HuH-7 (cell line): ENCODE measurements at places on chromosomes 12 and 14.

DNA sequence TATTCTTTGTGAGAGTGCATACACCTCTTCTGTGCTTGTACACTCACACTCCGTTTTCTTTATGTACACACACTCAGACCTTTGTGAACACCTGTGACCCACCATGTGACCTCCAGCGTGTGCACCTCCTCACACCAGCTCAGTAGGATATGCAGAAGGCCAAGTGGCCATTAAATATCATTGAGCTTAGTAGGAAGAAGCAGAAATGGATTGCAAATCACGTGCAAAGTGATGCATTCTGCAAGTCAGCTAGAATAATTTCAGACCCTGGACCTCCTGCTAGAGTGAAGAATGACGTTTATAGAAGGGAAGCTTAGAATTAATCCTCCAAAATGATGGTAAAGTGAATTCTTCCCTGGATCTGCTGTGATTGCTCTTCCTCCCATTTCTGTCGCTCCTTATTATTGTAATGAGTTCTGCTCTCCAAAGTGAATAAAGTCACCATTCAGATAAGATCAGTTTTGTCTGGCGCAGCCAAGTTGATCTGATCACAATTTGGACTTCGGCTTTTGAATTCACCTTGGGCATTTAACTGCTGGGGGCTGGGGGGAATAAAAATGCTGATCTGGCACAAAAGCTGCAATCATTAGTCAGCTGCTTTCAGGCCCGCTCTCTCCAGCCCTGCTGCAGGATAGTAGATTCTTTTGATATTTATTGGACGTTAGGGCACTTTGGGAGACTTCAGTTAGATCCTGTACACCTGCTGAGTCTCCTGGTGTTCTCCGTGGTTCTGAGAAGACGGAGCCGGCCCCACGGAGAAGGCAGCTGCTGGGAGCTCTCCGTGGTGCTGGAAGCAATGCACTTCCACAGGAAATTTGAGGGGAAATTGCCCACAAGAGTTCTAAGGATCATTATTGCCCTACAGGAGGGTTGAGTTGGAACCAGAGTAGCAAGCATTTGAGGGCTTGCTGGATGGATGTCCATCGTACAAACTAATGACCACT lies 12.4 kb upstream of the NRXN3 start:
- DNase-seq, result no peak

GRCh38 chr12:72011374-72011773 lies 72.7 kb downstream of the TPH2 start:
- no peak for DNase-seq

DNA sequence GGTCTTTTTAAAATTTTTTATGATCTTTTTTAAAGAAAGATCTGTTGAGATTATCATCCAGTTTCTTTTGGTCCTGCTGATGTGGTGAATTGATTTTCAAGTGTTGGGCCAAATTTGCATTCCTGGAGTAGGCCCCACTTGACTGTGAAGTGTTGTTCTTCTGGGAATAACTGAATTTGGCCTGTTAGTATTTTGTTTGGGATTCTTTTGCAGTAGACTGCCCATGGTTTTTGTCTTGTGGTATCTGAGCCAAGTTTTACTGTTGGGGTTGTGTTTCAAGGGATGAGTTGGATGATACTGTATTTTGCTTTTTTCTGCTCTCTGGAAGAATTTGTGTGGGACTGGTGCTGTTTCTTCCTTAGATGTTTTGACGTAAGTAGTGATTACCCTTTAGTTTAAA lies 4.0 kb upstream of the SYCP3 start:
- DNase-seq, result no peak

DNA sequence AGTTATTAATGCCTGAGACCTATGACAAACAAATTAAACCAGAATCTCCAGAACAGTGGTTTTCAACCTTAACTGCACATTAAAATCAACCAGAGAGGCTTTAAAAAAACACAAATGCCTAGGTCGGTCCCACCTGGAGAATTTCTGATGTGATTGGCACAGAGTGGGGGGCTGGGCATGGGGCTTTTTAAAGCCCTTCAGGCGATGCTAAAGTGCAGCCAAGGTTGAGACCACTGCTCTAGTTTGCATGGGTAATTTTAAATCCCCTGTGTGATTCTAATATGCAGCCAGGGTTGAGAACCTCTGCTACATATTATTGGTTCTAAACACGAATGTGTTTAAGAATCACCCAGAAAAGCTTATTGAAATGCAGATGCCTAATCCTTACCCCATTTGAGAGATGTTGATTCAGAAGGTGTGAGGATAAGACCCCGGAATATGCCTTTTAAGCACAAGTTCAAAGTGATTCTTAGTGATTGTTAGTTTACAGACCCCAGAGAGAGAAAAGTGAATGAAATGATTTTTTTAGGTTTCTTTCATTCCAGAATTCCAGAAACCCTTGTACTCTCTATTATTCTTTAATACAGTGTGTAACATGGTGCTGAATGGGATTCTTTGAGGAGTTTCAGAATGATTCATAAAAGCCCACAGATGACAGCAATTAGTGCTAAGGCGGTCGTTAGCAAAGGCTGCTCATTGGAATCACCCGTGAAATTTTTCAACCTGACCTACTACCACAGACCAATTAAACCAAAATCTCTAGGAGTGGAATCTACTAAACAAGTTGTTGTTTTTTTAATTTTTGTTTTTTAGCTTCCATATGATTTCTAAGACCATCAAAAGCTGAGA lies 44.9 kb downstream of the LIN7A start:
- DNase-seq, result no peak

- no peak for DNase-seq
Measured at GRCh38 chr14:94867946-94868771, 98.2 kb upstream of the GSC start.

- DNase-seq, result no peak
Measured at GRCh38 chr12:78447373-78447772, 417.2 kb upstream of the SYT1 start.

GRCh38 chr12:6934110-6934509 lies 6.4 kb downstream of the ATN1 start:
- DNase-seq, result no peak

- no peak for DNase-seq
Measured at GRCh38 chr14:95659293-95659989, 26.8 kb upstream of the TCL1B start.

DNA sequence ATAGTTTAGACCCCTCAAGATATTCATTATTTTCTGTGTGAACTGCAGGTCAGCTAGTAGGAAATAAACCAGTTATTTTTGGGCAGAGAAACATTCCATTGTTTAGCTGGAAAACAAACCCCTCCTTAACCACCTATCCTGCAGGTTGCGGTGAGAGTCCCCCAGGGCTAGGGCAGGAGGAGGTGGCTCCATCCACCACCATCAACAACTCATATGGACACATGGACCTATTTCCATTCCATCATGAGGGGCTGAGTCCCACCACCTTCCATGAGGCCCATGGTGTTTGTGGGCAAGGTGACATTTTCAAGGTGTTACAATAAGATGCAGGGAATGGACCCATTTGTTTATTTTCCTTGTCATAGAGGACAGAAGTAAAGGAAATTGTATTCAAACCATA lies 160.1 kb downstream of the FOXN3 start:
- DNase-seq, result no peak

GRCh38 chr14:61350427-61351270 lies 29.3 kb downstream of the PRKCH start:
- DNase-seq, result no peak

DNA sequence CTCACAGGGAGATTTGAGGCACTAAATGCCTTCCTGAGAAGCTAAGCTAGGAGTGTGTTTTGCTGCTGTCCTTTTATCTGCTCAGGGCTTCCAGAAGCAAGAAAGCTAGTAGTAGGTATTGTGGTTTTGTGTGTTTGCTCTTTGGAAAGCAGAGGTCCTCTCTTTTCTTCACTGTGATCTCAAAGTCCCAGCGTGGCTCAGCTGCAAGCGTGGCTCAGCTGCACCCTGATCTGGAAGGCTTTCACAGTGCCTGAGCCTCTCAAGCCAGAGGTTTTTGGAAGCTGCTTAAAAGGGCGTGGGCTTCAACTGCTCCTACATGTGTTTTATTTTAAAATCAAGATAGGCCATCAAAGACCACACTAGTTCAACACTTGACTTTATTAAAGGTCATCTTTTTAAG lies 337.4 kb upstream of the RGS6 start:
- no peak for DNase-seq

GRCh38 chr12:14845350-14845750 lies 2.0 kb upstream of the ART4 start:
- peak; percentile 28 for DNase-seq

- DNase-seq, result no peak
Measured at GRCh38 chr12:88273450-88273849, 131.3 kb downstream of the TMTC3 start.

DNA sequence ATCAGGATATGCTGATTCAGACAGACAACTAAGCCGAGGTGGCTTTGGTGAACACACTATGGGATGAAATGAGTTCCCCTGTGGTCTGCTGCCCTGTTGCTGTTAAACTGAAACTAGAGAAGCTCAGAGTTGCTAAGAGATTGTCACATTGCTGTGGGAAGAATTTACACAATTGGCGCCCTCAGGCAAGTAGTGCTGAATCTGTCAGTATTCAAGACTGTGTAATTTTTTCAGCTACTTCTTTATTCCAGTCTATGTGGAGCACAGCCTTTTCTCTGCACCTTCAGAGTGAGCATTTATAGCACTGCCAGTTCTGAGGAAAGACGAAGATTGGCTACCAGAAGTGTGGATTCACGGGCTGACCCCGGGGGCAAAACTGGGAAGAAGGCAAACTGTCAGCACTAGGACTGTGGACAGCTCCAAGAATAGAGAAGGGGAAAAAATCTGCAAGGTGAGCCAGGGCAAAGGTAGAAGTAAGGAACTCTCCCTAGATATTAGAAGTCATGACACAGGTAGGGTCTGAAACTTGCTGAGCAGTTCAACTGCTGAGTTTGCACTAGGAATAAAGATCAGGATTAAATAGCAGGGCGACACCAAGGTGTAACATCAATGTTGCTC lies 218.8 kb upstream of the TMPO start:
- peak; percentile 6 for DNase-seq

- no peak for DNase-seq
Measured at GRCh38 chr12:89556976-89557375, 31.1 kb upstream of the POC1B start.

- no peak for DNase-seq
Measured at GRCh38 chr14:52329678-52330369, 15.7 kb downstream of the PTGER2 start.

DNA sequence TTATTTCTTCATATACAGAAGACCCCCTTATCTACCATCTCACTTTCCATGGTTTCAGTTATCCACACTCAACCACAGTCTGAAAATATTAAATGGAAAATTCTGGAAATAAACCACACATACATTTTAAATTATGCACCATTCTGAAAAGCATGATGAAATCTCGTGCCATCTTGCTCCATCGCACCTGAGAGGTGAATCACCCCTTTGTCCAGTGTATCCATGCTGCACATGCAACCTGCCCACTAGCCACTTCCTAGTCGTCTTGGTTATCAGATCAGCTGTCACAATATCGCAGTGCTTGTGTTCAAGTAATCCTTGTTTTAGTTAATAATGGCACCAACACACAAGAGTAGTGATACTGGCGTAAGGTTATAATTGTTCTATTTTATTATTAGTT lies 145.7 kb downstream of the C12orf42 start:
- DNase-seq, result no peak

- DNase-seq, result no peak
Measured at GRCh38 chr12:129854591-129854990, 49.2 kb downstream of the TMEM132D start.

DNA sequence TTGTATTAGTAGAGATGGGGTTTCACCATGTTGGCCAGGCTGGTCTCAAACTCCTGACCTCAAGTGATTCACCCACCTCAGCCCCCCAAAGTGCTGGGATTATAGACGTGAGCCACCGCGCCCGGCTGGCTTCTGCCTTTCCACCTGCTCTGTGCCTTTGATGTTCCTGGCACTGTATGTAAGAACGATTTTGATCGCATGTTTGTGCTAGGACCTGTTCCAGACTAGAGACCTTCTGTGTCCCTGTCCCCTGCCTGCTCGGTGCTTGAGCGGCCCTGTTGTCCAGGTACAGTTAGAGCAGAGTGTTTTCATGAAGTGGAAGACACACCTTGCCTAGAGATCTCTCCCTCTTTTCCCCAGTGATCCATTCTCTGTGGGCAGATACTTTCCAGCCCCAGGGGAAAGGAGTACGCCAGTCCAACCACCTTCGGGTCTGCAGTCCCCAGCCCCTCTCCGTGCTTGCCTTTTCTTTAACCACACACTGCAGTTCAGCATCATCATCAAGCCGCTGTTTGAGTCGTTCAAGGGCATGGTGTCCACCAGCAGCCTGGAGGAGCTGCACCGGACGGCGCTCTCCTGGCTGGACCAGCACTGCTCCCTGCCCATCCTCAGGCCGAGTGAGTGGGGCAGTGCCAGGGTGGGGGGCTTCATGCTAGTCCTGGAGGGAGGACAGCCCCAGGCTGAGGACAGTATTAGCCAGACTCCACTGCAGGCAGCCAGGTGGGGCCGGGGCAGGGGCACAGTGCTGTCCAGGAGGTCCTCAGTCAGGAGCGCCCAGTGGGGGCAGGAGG lies 33.4 kb downstream of the IL31 start:
- no peak for DNase-seq

DNA sequence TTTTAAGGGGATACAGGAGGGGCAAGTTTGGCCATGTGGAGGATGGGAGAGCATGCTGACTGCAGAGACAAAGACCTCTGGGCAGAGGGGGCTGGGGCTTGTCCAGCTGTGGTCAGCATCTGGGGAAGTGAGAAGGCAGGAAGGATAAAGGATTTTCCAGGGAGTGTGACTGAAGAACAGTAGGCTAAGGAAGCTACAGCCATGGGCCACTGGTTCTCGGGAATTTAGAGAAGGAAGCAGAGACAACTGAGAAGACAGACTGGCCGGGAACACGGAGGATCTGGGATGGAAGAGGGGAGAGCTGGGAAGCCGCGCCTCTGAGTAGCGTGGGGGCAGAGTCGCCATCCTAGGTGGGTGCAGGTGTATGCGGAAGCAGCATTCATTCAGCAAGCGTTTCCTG lies 7.0 kb upstream of the PGAM5 start:
- no peak for DNase-seq

DNA sequence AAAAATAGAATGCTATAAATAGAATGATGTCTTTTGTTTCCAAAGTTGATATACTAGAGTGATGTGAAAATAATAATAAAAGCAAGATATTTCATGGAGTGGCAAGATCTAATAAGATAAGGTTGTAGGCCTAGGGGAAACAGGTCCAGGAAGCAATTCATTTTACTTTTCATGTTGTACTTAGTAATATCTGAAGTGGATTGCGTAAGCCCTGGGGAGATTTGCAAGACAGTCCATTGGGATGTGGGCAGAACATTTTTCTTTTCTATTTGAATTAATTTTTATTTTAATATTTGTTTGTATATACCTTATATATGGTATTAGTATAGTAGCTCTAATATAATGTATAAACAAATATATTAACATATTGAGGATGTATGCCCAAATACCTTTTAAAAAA lies 7.5 kb downstream of the NUBPL start:
- no peak for DNase-seq

DNA sequence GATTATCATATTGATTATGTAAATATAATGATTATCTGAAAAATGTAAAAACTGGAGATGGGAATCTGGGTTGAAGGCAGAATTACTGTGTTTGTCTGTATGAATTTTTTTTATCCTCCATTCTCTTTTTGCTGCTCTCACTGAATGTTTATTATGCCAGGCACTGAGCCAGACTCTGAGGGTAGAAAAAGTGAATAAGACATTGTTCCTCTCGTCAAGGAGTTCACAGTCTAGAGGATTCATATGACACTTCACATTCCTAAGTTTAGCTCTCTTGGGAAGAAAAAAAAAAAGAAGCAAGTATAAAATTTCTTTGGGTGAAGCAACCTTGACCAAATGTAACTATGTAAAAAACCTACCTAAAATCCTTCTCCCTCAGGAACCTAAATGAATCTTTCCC lies 120.9 kb upstream of the LMO3 start:
- DNase-seq, result no peak

- no peak for DNase-seq
Measured at GRCh38 chr12:26106347-26106746, 18.5 kb downstream of the BHLHE41 start.
